DMS79 treated with DMSO at 0.1 percent for 48 hours (cell line): ENCODE measurements at places on chromosomes 11 and 22.

DNA sequence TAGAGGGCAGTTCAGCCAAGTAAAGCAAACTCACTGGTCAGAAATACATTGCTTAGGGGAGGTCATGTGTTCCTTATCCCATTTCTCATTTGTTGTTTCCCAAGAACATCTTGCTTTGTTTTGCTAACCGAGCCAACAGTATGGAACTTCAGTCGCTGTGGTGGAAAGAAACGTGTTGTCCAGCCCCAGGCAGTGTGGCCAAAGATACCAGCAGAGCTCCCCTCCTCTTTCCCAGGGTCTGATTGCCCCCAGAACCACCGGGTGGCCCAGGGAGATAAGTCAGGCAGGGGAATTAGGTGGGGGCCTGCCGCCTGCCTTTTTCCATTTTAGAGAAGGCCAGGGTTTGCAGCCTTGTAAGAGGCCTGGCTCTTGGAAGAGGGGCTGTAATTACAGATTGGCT, 98.7 kb upstream of the CRYBB3 start:
- DNase-seq = no peak

DNA sequence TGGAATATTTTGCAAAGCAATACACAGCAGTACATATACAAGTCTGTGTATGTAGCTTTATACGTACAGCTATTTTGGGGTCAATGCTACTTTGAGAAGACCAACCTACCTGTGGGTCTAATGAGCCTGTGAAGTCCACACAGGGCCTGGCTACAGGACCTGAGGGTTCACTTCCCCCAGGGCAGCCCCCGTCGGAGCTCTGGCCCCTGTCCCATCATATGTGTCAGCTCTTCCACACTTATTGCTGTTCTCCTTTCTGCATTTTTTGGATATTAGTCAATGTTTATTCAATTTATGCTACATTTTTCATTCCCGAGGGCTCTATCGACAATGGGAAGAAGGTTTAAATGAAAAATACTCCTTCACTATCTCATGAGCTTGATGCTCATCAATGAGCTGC, 1473.6 kb downstream of the BRD1 start:
- no peak for DNase-seq

DNA sequence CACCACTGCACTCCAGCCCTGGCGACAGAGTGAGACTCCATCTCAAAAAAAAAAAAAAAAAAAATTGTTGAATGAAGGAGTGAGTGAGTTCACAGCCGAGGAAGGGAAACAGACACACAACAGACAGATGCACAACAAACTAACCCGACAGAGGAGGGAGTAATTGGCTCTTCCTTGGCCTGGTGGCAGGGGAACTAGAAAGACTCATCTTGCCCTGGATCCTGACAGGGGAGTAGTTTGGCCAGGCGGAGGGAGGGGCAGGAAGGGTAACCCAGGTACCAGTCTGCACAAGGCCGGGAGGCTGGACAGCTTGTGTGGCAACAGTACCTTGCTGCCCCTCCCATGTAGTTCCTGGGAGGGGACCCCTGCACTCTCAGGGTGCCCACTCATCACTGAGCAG, 106.9 kb downstream of the KIAA1671 start:
- DNase-seq = no peak

GRCh38 chr11:21640491-21640890, 552.4 kb upstream of the ANO5 start:
- DNase-seq = no peak

DNA sequence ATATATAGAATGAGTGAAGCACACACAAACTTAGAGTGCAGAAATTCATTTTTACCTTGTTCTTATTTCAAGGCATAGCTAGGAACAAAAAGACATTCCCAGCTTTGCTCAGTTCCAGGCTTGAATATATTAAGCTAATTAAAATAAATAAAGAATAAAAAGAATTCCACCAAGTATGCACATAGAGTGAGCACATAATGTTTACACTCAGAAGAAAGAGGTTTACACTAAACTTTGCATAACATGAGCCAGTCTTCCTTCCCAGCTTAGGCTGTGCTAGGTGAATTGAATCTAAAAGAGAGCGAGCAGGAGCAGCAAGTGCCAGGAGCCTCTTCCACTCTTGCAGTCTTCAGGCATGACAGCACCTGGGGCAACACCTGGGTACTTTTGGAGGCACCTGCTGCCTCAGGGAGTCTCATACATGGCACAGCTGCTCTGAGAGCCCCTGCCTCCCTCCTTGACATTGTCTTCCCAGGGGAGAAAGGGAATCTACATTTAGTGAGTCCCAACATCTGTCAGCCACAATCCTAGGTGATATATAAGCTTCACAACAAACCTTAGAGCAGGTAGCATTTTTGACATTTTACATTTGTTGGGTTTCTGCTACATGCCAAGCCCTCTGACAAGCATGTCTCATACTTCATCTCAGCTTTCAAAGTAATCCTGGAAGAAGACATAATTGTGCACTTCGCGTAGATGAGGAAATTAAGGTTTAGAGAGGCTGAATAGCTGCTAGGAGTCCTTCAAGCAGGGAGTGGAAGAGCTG, 732.7 kb upstream of the TENM4 start:
- no peak for DNase-seq
